CD8-positive, alpha-beta memory T cell (primary cell): ENCODE measurements at places on chromosomes 7 and 10. TPM values are rescaled to one million over a fixed set of nuclear protein-coding genes. Genes with fewer than 3 reads are reported as not detected.

Gene ENTPD1
- total RNA-seq: 7.1 TPM

Gene RAB11FIP2
- 10.1 TPM for total RNA-seq

Gene FAM107B
- 138 TPM for total RNA-seq

Gene AKAP9
- total RNA-seq: 34.9 TPM

Gene CUBN
- total RNA-seq: 0.73 TPM

Gene SPDYE8
- total RNA-seq: not detected

Gene NEUROG3
- not detected for total RNA-seq

Gene RPA3
- 145 TPM for total RNA-seq

Gene VIPR2
- 0.31 TPM for total RNA-seq

Gene CDK14
- 0.20 TPM for total RNA-seq

Gene TMEM176A
- total RNA-seq: not detected

Gene AKR1D1
- total RNA-seq: not detected

Gene ADCYAP1R1
- not detected for total RNA-seq

Gene RSPH10B2
- 1.0 TPM for total RNA-seq

Gene LLCFC1
- total RNA-seq: not detected

Gene ACBD5
- total RNA-seq: 19.2 TPM

Gene HMX2
- not detected for total RNA-seq

Gene NFE2L3
- total RNA-seq: 43.5 TPM

Gene EBLN1
- total RNA-seq: not detected

Gene CXCL12
- total RNA-seq: not detected

Gene KLHDC10
- total RNA-seq: 19.2 TPM

Gene GPR37
- not detected for total RNA-seq

Gene TAS2R38
- not detected for total RNA-seq
